ENCODE measurements at places on chromosomes 2 and 18. TPM values are rescaled to one million over a fixed set of nuclear protein-coding genes. Genes with fewer than 3 reads are reported as not detected.

Gene ABCA12
- not detected for total RNA-seq

Gene CD207
- total RNA-seq: 1.4 TPM

Gene CCDC150
- 5.8 TPM for total RNA-seq

Gene TEKT4
- total RNA-seq: not detected

Gene CKAP2L
- 0.62 TPM for total RNA-seq

Gene ADCYAP1
- total RNA-seq: 0.27 TPM

Gene ALK
- total RNA-seq: 0.18 TPM

Gene EGR4
- not detected for total RNA-seq

Gene ASIC4
- total RNA-seq: 0.31 TPM

Gene SCYGR4
- total RNA-seq: not detected

Gene CAPN10
- total RNA-seq: 37.2 TPM

Gene MEP1B
- not detected for total RNA-seq

Gene POTEF
- 2.0 TPM for total RNA-seq

Gene ACVR1C
- total RNA-seq: 2.8 TPM

Gene GLI2
- total RNA-seq: 14.4 TPM

Gene ZNF396
- 4.1 TPM for total RNA-seq

Gene MFSD2B
- 0.67 TPM for total RNA-seq

Gene NAT8
- total RNA-seq: not detected

Gene HRH4
- total RNA-seq: 0.36 TPM

Gene HYCC2
- 35.0 TPM for total RNA-seq

Gene C2orf15
- not detected for total RNA-seq

Gene SPATA3
- not detected for total RNA-seq

Data from sciatic nerve (tissue), 2 donors.